NCI-H748 treated with DMSO at 0.1 percent for 48 hours (cell line): ENCODE measurements at places on chromosomes 2 and 18.

GRCh38 chr2:130790804-130791616 lies 35.7 kb downstream of the AMER3 start:
- DNase-seq, result no peak

DNA sequence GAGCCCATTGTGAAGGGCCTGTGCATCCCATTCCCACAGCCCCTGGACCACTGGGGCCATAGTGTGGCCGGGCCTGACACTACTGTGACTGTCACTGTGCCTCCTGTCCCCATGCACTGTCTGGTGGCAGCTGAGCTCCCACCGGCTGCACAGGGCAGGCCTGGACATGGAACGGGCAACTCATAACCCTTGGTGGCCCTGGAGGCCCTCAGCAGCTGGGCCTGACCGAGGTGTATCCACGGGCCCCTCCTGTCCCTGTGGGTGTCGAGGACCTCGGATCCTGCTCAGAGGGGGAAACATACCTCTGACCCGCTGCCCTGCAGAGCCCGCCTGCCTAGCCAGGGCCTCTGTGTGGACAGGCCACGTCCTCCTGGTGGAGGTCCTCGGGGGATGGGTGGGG lies 7.8 kb upstream of the GAL3ST2 start:
- no peak for DNase-seq

- no peak for DNase-seq
These were observed 143.5 kb downstream of the CELF4 start for GRCh38 chr18:37422116-37422515.

DNA sequence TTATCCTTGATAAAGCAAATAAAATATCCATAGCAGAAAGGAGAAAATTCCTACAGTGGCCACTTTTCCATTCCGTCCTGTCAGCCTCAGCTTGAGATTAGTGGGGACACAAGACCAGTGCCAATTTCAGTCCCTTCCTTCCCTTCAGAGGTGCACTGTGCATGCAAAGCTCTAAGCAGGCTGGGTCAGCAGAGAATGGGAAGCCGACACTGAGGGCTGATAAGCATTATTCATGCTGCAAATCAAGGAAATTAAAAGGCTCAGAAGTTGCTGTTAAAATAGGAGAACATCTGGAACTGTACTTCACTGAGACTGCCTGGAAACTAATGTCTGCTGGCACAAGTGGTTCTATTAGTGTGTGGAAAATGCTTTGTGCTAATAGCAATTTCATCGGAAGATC lies 534.3 kb downstream of the ADCYAP1 start:
- no peak for DNase-seq

DNA sequence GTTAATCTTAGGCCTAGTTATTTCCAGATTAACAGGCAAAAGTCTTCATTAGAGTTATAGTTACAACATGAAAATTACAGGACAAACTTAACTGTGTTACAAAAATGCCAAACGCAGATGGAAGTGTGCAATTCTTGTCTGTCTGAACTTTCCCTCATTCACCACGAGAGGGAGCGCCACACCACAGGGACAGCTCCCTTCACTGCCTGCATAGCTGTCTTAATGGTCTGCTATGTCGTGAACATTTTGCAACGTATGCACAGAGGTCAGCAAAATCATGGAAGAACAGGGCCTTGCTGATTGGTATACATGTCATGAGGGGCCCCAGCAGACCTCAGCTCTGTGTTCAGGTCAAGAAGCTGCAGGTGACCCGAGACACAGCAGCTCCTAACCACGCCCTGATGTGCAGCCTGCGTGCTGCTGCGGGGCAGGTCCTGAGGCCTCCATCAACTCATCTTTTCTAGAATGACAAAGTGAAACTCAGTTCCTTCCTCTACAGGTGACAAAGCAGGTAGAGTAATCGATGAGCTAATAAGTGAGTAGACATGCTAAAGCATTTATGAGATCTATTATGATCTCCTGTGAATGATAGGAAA lies 78.8 kb upstream of the ATP8B1 start:
- peak; percentile 77 for DNase-seq
